Activated T-helper 1 cell treated with Interleukin-2 at 50 U/mL for 16 hours (primary cell): ENCODE measurements at places on chromosomes 5 and 9.

DNA sequence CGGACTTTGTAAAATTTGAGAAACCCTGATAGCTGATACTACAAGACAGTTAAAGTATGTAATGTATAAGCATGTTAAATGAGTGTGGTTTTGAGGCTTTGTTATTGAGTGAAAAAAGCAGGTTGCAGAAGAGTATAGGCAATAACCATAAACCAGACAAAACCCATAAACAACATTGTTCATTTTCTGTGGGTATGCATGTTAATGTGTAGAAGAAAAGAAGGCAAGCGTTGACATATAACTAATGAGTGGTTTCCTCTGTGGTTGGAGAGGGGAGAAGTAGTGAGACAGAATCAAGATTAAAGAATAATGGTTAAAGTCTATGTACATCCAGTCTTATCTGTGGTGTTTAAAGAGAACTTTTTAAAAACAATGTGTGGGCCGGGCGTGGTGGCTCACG is 26.2 kb downstream of the RAD23B start:
- DNase-seq: no peak

DNA sequence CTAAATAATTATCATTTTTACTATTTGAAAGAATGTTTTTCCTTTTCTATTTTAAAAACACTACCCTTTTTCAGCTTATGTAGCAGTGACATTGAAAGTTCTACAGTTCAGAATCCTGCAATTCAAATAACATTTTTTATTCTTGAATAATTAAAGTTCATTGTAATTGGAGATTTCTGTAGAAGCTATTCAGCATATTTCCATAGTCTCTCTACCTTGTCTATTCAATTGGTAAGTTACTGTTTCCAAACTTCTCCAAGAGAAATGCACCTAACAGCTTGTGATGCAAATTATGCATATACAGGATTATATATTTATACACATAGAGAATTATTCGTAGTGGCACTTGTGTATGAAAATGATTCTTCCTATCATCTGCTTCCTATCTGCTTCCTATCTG is 149.7 kb upstream of the ARRDC3 start:
- no peak for DNase-seq

DNA sequence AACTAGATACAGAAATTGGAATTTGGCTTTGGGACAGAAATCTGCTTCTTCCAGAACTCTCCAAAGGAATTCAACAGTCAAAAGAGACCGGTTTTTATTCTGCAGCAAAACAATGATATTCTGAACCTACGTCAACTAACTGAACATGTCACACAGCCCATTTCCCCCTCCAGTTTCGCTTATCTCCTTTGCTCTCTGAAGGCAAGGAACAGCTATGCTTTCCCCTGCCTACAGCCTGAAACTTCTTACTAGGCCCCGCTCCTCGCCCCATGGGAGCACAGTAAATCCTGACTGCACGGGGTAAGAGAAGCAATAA is 488 bp downstream of the SKIC3 start:
- no peak for DNase-seq

GRCh38 chr5:171310212-171310818 is 1.3 kb downstream of the TLX3 start:
- no peak for DNase-seq

DNA sequence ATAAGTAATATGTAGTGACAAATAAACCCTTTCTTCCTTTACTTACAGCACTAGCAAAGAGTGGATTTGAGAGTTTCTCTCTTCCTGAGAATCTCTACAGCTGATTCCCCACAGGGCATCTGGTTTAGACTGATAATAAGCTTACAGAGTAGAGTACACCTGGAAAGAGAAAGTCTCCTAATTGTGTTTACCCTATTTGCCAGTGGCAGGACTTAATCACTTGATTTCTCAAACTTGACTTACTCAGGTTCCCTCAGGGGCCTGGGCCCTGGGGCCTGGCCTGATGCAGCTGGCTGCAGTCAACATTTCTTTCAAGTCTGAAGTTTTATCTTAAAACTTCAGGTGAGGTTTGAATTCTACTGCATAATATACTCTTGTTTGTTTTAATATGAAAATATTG is 38.0 kb upstream of the UBTD2 start:
- DNase-seq: no peak

GRCh38 chr9:126361810-126362238 is 35.2 kb downstream of the MVB12B start:
- DNase-seq: no peak

- DNase-seq: no peak
These were observed 8.7 kb downstream of the NREP start for GRCh38 chr5:111748304-111748763.

DNA sequence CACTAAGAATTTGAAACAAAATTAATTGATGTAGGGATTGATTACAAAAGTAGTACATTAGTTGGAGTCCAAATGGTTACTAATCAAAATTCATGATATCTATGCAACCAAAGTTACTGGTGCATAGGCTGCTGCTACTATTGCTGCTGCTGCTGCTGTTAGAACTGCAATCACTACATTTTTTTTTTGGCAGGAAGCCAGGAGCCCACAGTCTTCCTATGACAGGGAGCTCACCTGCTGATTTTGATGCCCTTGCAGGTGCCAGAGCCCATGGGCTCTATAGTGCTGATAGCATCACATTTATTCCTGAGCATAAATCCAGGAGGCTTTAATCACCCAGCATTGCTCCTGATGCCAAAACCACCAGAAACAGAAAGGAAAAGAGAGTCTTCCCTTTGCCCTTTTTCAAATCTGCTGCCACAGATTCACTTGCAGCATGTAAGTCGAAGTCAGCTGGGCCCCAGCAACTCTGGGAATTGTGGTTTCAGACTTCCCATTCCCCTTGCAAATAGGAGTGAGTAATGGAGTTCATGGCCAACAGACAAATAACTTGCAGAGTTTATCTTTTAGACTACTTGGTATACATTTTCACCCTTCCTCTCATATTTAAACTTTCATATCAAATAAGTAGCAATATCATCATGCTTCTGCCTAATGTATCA is 17.6 kb downstream of the SLCO6A1 start:
- DNase-seq: no peak

GRCh38 chr5:139642891-139643871 is 5.0 kb upstream of the CXXC5 start:
- DNase-seq: no peak

DNA sequence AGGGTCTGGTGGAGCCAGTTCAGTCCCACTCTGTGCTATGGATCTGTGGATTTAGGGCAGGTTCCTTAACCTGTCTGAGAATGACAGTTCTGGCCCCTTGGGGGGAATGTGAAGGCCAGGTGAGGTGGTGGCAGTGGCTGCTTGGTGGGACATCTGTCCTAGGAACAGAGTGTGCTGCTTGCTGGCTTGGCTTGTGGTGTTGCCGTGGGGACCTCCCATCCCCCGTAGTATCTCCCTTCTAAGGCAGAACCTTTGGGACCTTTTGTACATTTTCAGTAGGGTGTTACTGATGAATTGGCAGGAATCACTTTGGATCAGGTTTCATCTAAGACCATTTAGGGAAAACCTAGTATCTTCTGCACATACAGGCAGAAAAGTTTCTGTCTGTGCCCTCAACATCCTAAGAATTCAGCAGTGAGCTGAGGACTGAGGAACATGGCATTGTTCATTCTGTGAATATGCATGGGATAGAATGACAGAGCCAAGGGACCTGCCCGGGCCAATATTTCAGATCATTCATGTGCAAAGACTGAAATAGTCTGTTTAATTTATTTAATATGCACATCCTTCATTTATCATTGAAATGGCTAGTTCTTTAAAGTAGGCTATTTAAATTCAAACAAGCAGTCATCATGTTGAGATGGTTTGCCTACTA is 64.6 kb downstream of the WNK2 start:
- DNase-seq: no peak

DNA sequence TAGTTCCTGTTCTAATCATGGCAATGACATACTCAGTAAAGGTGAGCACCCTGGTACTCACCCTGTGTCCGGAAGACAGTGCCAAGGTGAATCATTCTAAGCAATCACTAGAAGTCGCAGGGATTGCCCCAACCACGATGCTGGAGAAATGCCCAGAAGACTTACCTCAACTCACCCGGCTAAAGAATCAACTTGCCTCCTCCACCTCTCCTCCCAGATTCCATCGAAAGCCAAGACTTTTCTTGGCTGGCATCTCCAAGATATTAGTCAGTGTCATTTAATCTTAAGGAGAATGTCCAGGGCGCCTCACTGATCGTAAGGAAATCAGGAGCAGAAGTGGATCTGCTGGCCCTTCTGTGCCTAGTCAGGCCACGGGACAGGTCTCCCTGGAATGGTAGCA is 204.9 kb downstream of the ERCC6L2 start:
- no peak for DNase-seq

DNA sequence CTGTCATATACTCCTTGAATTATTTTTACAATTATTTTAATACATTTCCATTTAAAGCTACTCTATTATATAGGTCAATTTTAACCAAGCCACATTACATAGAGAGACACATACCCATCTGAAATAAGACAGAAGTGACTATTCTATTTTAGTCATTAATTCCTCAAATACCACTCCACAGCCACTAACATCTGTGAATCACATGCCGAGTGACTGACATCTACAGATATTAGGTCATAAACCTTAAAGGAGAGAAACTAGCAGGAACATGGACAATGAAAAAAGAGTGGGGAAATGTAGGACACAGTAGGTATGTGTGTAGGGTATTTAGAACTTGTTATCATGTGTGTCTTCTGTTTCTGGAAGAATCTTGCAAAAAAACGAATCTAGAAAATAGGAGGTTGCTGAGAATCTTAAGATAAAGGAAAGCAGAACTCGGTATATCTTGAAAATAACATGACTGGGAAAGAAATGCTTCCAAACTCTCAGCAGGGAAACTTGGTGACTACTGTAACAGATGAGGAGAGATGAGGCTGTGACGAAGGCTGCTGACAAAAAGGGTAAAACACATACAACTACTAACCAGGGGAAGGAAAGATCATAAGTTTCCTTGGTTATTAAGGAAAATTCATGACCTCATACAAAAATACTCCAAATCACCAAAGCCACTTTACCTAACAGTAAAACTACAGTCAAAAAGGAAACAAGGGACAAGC is 84.6 kb downstream of the PLPP1 start:
- no peak for DNase-seq

GRCh38 chr5:1820381-1820780 is 19.2 kb downstream of the NDUFS6 start:
- DNase-seq: no peak

- DNase-seq: no peak
These were observed 45.6 kb upstream of the JADE2 start for GRCh38 chr5:134479839-134480238.

- DNase-seq: no peak
These were observed 417 bp downstream of the SRD5A1 start for GRCh38 chr5:6633469-6634245.

DNA sequence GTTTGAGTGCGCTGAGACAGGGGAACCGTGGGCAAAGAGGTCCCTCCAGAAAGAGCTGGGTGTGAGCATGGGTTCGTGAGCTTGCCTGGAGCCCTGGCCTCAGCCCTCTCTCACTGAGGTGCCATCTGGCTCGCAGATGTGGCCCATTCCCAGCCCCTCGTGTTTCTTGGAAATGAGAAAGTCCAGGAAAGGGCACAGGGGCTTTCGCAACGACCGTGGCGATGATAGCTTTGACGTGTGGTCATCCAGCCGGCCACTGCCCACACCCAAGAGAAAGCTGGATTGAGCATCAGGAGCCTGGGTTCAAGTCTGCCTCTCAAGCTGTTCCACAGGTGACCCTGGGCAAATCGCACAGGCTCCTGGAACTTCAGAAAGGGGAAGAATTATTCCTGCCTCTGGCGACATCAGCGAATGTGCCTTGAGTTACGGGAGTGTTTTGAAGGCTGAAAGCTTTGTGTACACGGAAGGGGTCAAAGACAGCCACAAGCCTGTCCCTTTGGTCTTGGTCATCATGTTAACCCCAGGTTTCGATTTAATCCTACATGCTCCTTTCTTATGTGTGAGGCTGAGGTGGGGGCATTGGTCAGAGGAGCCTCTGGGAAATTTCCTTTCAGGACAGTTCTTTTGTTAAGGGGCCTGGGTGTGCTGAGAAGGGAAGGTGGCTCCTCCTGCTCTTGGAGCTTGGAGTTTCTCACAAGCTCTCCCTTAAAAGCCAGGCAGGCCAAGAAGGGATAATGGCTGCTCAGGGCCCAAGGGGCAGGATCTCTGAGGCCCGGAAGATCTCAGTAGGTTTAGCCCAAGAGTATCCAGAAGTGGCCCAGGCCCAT is 41.7 kb upstream of the IL17B start:
- no peak for DNase-seq

- DNase-seq: no peak
These were observed 62.6 kb downstream of the NEK6 start for GRCh38 chr9:124320062-124320973.
